Umbilical cord (tissue), 2 donors: ENCODE measurements at places on chromosomes 5 and 9.

- DNase-seq = no peak
These were observed 132.0 kb downstream of the FSTL4 start for GRCh38 chr5:133480366-133480765.

DNA sequence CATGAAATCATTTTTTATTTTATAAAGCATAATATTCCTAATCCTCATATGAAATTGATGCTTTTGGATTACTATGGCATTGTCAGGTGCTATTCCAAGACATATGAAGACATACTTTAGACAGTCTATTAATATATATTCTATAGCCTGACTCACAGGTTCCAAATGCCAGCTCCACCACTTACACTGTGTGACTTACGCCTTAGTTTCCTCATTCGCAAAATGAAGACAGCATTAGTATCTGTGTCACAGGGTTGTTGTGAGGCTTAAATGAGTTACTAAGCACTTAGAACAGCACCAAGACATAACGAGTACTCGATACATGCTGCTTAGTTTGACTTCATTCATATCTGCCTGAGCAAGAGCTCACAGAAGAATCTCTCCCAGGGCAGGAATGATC lies 132.2 kb upstream of the PTGER4 start:
- no peak for DNase-seq

DNA sequence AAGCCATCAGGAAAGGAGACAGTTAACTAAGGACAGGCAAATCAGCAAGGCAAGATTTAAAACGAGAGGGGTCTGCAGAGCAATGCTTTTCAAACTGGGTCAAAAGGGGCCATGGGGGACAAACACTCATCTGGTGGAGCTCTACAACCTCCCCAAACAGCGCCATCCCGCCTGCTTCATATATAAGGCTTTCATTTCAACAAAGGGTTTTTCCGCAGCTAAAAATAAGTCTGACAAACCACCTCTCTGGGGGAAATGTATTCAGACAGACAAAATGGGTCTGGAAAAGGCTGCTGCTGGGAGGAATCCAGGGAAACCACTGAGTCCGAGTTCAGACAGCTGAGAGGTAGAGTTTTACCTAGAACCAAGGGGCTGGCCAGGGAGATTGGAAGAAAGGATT lies 8.3 kb upstream of the SEPTIN8 start:
- DNase-seq = no peak

GRCh38 chr5:97112230-97112629 lies 30.2 kb downstream of the LIX1 start:
- no peak for DNase-seq

GRCh38 chr9:75365196-75365595 lies 276.9 kb downstream of the OSTF1 start:
- no peak for DNase-seq

DNA sequence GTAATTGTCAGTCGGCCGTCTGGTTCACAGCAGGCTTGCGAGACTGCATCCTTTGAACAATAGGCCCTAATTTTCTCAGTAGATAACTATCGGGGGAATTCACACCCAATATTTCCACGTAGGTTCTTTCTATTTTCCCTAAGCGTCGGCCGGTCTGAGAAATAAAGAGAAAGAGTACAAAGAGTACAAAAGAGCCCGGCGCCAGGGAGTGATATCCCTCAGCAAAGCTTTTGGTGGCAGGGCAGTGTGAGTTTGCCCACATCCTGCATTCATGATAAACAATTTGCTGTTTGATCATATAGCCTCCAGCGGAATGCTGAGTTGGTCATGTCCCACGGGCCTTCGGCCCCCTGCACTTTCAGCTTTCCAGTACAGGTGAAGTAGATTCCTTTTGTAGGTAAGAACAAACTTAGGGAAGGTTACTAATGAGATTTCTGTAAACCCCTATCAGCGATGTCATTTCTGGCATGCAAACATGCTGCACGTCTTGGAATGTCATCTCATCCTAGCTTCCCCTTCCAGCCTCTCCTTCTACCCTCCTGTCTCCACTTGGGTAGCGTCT lies 4.7 kb upstream of the PTGR1 start:
- no peak for DNase-seq
